ENCODE measurements at places on chromosomes 7 and 10. TPM values are rescaled to one million over a fixed set of nuclear protein-coding genes. Genes with fewer than 3 reads are reported as not detected.

DNA sequence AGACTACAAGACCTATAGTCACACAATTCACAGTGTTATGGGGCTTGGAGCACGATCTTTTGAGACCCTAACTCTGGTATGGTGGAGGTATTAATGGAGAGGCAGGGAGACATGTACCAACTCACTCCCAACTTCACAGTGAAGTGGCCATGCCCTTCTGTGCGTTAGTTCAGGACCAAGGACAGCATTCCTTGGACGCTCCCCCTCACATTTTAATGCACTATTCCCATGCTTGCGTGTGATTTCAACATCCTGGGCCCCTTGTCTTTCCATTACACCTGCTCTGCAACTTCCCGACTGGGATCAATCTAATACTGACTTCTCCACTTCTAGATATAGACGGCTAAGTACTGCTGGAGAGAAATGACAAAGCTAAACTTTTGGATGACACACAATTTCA, 72.7 kb downstream of the PLCE1 start:
- DNase-seq = no peak

DNA sequence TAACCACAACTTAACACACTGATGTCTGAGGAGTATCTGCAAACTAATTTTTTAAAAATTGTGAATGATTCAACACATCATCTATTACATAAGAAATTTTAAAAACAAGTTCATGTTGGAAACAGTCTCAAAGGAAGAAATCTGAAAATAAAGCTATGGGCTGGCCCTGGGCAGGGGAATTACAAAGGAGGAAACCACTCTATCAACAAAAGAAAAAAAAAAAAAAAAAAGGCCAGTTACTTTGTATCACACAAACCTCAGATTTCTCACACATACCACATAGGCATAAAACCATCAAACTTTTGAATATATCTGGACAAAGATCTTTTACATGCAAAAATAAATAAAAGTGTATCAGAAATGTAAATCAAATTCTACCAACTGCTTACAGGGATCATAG, 20.8 kb downstream of the TIAL1 start:
- no peak for DNase-seq

DNA sequence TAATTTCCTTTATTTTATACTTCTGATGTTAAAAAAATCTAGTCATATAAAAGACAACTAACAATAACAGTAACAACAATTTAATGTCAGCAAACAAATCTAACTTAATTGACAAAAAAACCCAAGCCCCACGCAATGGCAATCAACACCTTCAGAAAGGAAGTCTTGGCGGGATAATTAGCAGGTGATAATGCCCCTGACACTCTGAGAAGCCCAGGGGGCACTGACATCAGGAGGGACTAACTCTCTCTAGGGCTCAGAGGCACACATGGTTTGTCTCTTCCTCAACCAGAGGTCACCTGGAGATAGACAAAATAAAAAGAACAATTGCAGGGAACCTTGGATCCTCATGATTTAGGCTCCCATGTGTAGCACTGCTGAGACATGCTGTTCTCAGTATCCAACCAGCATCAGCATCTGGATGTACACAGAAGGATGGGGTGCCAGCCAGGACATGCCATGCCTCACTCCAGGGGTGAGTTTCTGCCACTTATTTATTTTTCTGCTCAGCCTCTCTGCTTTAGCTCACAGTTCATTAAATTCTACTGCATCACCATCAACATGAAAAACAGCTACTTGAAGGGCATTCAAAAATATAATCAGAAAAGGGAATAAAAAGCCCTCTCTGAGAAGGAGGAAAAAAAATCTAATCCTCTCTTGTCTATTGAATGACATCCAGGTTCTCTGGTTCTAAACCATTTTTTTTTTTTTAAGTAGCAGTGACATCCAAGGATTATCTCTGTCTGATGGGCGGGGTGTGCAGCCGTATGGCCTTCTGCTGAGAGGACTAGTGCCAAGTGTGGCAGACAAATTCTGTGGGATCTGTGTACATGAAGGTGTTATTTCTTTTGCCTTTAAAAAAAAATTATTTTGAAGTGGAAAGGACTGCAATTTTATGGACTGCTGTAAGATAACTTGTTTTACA, 96.3 kb downstream of the ATXN7L1 start:
- no peak for DNase-seq

DNA sequence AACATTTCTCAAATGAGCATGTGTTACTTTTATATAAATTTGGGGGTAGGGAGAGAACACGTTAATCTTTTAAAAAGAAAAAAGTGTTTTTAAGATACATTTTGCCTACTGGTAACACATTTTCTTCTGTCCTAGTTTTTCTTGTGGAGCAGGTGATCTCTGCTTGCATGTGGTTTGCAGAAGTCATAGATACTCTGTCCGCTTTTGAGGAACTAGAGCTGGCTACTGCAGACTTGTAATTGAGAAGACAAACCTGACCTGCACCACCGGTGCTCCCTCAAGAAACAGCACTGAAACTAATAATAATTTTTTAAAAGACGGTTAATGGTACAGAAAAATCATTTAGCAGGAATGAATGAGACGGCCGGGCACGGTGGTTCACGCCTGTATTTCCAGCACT, 243.1 kb downstream of the KIAA1217 start:
- DNase-seq = no peak

DNA sequence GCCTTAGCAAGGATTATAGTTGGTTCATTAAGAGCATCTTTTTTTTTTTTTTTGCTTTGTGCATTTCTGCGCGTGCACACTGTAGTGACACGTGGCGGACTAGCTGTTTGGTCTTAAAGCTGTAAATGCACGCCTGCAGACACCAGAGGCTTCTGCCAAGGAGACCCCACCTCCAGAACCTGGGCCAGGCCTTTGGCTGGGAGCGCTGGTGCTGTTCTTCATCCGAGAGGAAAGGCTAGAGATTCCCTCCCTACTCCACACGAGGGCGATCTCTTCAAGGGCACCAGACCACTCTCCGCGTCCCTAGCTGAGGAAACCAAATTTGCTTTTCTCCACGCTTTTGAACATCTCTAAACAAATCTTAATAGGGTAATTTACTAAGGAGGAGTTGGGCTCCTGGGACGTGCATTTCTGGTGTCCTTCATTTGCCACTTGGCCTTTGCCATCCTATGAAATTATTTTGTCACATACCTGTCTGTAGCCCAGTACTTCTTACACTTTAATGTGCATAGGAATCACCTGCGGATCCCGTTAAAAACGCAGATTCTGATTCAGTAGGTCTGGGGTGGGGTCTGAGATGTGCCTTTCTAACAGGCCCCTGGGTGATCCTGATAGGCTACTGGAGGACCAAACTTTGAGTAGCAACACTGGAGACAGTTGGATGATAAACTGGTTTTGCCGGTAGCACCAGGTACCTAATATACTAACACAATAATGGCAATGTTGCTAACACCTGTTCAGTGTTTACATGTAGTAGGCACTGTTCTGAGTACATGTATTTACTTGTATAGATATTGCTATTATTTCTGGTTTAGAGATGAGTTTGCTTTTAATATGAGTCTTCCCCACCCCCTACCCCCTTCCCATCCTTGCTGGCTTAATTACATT, 1.3 kb upstream of the SLC26A5 start:
- DNase-seq = no peak

DNA sequence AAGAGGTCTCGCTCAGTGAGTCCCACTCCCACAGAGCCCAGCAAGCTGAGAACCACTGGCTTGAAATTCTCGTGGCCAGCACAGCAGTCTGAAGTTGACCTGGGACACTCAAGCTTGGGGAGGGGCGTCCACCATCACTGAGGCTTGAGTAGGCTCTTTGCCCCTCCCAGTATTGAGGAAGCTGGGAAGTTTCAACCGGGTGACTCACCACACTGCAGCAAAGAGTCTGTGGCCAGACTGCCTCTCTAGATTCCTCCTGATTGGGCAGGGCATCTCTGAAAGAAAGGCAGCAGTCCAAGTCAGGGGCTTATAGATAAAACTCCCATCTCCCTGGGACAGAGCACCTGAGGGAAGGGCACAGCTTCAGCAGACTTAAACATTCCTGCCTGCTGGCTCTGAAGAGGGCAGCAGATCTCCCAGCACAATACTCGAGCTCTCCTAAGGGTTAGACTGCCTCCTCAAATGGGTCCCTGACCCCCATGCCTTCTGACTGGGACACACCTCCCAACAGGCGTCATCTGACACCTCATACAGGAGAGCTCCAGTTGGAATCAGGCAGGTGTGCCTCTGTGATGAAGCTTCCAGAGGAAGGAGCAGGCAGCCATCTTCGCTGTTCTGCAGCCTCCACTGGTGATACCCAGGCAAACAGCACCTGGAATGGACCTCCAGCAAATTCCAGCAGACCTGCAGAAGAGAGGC, 970.9 kb upstream of the LRRN3 start:
- DNase-seq = no peak

DNA sequence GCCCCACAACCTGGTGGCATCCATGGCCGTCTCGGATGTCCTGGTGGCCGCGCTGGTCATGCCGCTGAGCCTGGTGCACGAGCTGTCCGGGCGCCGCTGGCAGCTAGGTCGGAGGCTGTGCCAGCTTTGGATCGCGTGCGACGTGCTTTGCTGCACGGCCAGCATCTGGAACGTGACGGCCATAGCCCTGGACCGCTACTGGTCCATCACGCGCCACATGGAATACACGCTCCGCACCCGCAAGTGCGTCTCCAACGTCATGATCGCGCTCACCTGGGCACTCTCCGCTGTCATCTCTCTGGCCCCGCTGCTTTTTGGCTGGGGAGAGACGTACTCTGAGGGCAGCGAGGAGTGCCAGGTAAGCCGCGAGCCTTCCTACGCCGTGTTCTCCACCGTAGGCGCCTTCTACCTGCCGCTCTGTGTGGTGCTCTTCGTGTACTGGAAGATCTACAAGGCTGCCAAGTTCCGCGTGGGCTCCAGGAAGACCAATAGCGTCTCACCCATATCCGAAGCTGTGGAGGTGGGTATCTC, 1.1 kb downstream of the HTR5A start:
- no peak for DNase-seq

CAV1 gene
- not detected for total RNA-seq

DNA sequence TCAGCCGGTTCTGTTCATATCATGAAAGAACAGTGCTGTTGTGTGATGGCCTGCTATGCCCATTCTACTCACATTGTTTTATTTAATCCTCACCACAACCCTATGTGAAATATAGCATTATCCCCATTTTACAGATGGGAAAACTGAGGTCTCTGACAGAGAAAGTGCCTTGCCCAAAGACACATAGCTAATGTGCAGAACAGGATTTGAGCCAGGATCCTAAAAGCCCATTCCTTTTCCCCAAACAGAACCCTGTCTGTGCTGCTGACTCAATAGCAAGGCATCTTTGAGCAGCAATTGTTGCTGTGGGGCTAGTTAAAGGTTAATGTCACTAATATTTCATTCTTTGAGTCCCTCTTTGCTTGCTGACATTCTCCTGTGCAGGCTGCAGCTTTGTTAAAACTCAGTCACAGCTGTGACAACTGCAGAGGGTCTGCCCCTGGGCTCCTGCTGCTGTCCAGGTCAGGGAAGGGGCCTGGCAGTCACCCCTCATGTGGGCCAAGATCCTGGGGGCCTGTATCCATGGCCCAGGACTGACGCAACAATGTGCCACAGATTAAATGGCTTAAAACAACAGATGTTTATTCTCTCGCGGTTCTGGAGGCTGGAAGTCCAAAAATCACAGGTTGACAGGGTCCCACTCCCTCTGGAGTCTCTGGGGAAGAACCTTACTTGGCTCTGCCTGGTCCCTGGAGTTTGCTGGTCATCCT, 40.4 kb downstream of the AFAP1L2 start:
- no peak for DNase-seq

DNA sequence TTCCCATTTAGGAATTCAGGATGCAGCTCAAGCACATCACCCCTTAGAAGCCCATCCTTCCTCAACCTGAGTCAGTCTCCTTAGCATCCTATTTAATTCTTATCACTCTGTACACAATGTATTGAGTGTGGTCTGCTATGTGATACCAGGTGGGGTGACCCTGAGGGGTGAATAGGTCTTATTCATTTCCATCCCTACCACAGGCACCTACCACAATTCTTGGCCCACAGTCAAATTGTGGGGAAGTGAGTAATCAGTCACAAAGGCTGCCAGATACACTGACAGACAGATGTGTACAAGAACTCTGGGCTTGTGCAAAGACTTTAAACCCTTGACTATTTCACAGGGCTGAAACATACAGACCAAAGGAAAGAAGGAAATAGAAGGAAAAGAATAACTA, 560.5 kb downstream of the PARD3 start:
- no peak for DNase-seq

ACTL6B gene
- not detected for total RNA-seq

DNA sequence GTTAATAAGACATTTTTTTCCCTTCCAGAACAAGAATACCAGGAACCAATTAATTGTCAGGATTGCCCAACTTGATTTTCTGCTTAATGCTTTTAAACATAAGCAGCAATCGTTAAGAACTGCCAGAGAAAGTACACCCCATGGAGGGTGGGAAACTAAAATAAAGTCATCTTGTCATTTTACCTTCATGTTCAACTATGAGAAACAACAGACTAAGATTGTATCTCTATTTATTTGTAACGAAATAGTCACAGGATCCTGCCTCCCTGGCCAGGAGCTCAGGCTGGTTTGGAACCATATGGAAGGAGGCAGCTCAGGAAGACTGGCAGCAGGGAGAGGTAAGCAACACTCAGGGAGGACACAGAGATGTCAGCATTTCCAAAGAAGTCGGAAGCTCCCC, 129.6 kb downstream of the TNS3 start:
- no peak for DNase-seq

DNA sequence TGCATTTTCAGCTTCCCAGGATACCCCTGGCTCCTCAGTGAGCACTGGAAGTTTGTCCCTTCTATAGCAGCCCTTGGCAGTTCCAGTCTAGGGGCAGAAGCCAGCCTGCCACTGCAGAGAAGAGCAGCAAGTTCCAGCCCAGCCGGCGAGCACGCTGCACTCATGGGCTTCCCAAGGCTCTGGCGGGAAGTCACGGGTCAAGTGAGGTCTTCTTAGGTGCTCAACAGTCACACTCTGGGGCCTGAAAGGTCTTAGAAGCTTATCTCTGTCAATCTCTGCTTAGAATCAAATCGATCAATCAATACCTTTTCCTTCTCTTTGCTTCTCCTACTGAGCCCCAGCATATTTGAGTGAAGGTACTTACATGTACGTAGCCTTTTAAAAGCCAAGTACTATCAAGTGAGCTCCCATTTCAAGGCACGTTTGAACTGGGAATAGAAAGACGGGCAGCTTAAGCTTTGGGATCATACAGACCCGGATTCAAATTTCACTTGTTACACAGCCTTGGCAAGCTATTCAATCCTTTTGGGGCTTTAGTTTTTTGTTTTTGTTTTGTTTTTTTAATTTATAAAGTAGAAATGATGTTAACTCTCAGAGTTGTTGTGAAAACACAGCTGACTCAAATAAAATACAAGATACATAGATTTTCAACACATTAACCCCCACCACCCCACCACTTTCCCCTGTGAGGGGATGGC, 152.6 kb upstream of the KLF14 start:
- no peak for DNase-seq

GRCh38 chr7:87156709-87157108, 4.5 kb downstream of the DMTF1 start:
- no peak for DNase-seq
